Activated CD8-positive, alpha-beta memory T cell treated with anti-CD3 and anti-CD28 coated beads for 48 hours (primary cell): ENCODE measurements at places on chromosomes 11 and 22.

DNA sequence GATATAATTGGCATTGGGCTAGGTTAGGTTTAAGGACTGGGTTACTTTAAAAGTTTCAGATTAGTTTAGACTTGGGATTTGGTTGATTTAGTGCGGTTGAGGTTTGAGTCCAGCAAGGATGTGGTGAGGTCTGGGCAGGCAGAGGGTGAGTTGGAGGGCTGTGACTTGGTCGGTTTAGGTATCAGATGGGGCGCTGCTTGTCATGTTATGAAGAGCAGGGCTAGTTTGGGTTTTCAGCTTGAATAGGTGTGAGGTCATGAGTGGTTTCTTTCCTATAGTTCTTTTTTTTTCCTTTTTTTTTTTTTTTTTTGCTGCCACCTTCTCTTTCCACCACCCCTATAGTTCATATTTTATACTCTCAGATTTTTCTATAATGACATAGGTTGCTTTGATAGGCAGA, 4.8 kb downstream of the CLCF1 start:
- DNase-seq = no peak

DNA sequence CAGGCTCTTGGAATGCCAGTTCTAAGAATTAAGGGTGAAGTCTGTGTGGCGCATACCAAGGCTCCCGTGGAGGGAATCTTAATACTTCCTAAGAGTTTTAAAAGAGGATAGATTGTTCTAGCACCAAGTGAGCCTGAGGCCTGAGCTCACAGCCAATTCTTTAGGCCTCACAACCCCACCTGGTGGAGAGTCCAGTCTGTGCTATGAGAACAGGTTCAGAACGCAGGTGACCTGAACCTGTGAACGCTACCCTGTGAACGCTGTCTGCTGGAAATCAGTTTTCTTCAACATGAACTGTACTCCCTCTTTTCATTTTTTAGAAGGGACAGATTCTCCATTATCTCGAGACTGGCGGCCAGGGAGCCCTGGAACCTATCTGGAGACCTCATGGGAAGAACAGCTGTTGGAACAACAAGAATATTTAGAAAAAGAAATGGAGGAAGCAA, 43.2 kb upstream of the DLAT start:
- DNase-seq = no peak

- DNase-seq = no peak
Measured at GRCh38 chr11:12092714-12093113, 17.7 kb upstream of the MICAL2 start.

DNA sequence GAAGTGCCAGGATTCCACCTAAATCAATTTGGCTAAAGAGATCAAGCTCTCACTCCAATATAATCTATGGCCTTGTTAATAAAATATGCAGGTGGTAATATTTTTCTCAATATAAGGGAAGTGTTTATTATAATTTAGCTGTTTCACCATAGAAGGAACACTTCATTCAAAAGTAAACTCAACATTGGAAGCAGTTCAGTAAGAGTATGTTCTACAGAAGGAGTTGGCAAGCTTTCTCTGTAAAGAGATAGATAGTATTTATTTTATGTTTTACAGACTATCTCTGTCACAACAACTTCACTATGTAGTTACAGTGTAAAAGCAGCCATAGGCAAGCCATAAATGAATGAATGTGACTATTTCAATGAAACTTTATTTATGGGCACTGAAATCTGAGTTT, 313.6 kb upstream of the ANO3 start:
- no peak for DNase-seq

DNA sequence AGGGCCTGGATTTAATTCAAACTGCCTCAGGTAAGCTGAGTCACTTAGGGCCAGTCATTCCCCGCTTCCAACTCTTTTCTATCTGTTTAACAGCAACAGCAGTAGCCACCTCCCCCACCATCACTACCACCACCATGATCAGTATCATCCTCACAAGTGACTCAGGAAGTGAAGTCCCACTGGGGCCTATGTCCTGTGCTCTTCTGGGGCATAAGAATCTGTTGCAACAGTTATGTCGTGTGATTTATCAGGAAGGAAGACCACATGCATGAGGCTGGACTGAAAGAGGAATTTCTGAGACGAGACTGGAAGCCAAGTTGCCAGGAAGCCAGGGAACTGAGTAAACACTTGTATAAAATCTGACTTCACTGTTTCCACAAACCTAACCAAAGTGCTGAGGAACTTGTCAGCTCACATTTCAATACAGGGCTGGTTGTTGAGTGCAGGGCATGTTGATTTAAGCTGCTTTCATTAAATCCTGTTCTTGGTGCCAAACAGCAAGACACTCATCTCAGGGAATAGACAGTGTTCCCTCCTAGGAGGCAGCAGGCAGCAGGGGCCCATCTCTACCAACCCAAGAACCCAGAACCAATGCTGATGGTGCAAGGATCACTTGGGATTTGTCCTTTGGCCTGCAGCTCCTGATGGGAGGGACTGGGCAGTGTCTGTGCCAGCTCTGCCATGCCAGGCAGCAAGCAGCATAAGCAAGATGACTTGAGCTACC, 226.7 kb upstream of the NARS2 start:
- DNase-seq = no peak

- no peak for DNase-seq
Measured at GRCh38 chr22:32376681-32377080, 19.0 kb downstream of the RFPL3 start.

- DNase-seq = no peak
Measured at GRCh38 chr11:117045956-117046355, 52.3 kb downstream of the SIK3 start.

DNA sequence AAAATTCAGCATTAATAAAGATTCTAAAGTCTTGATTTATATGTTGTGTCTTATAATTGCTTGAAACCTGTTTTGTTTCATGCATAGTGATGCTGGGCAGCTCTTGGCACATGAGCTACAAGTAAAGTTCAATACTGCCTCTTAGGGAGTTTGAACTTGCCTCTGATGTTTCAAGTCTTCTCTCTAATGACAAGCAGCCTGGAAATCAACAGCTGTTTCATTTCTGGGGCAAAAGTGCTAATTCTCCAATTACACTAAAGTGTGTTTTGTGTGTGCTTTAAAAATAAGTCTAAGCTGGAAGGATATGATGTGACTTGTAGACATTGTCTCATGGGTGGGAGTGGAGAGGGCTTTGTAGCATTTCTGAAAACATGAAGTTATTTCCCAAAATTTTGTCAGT, 23.7 kb upstream of the SESN3 start:
- no peak for DNase-seq

GRCh38 chr11:116179401-116179800, 593.4 kb downstream of the BUD13 start:
- no peak for DNase-seq

- DNase-seq = no peak
Measured at GRCh38 chr22:29102300-29102699, 29.5 kb downstream of the KREMEN1 start.

DNA sequence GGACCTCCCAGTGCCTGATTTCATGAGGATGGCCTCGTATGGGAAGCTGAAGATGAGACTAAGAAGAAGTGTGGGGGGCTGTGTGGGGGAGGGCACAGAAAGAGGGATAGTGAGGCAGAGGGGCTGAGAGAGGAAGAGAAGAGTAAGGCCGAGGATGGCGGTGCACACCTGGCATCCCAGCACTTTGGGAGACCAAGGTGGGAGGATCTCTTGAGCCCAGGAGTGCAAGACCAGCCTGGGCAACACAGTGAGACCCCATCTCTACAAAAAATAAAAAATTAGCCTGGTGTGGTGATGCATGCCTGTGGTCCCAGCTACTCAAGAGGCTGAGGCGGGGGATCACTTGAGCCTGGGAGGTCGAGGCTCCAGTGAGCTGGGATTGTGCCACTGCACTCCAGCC, 13.5 kb upstream of the EHD1 start:
- no peak for DNase-seq

DNA sequence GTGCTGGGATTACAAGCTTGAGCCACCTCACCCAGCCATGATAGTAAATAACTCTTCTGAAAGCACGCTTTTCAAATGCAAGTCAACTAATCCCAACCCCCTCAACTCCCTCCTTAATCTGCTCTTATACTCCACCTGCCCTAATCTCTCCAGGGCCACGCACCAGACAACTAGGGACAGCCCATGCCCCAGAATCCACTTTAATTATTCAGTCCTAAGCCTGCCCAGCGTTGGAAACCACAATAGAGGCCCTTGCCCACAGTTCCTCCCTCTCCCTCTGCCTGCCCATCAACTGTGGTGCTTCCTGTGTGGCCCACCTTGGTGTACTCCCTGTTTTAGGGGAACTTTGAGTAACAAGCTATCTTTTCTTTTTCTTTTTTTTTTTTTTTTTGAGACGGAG, 2.7 kb upstream of the VPREB3 start:
- no peak for DNase-seq

GRCh38 chr11:64788321-64789215, 10.2 kb upstream of the SF1 start:
- no peak for DNase-seq

- no peak for DNase-seq
Measured at GRCh38 chr11:85724748-85725465, 38.9 kb upstream of the CCDC89 start.

GRCh38 chr11:124896821-124897391, 759 bp downstream of the ROBO4 start:
- DNase-seq = no peak

- DNase-seq = no peak
Measured at GRCh38 chr22:35407362-35407761, 7.4 kb downstream of the MCM5 start.

GRCh38 chr11:68331338-68331947, 19.1 kb downstream of the LRP5 start:
- DNase-seq = no peak

DNA sequence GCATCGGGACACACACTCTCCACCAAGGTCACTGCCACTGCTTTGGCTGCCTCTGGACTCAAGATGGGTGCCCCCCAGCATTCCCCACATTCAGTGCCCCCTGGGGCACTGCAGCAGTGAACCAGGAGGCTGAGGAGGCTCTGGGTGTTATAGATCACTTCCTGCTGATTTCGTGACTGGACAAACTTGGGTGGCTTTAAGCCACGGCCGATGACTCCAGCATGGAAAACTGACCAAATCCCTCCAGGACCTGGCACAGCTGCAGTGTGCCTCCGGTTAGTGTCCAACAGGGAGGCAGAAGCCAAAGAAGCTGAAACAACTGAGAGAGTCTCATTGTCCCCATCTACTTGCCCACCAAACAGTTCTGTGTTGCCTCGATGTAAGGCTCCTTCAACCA, 1.2 kb upstream of the GANAB start:
- DNase-seq = no peak

GRCh38 chr11:28383456-28383855, 275.3 kb downstream of the METTL15 start:
- no peak for DNase-seq

DNA sequence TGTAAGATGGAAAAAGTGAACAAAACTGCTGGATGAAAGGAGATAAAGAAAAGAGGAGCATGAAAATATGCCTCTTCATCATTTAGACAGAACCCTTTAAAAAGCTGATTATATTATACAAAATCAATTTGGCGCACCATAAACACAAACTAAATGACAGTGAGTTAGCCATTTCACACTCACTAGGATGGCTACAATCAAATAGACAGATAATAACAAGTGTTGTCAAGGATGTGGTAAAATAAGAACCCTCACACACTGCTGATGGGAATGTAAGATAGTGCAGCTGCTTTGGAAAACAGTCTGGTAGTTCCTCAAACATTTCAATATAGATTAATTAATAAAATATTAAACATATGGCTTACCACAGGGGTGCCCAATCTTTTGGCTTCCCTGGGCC, 99.7 kb downstream of the CWF19L2 start:
- no peak for DNase-seq

GRCh38 chr22:46958658-46959057, 196.2 kb downstream of the TBC1D22A start:
- no peak for DNase-seq

GRCh38 chr11:70544774-70545609, 146.7 kb downstream of the CTTN start:
- no peak for DNase-seq

GRCh38 chr11:35662649-35663407, at the start of gene TRIM44:
TSS of gene TRIM44 (plus strand) at chr11:35662775. CDS start at chr11:35663112, 337 bp downstream.
- DNase-seq = peak; percentile 59

DNA sequence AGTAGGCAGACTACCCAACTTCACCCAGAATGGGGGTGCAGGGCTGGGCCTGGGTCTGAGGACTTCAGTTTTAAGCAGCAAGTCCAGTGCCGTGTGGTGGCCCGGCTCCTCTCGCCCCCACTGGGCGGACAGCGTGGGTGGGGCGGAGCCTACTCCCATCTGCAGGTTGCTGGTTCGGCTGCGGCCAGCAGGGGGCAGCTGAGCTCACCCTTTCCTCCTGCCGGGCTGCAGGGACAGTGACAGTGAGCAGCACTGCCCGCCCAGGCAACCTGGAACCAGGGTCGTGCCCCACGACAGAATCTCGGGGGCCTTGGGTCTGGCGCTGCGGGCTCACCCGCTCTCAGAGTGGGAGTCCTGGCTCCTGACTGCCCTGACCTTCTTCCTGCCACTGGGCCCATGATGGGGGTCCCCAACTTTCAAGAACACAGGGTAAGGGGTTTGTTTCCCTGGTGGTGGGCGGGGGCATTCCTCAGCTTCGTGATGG, 6.2 kb upstream of the NEAT1 start:
- peak; percentile 87 for DNase-seq

GRCh38 chr22:41966607-41967240, 2.5 kb upstream of the SEPTIN3 start:
- no peak for DNase-seq

- DNase-seq = no peak
Measured at GRCh38 chr11:116558504-116559211, 214.1 kb downstream of the BUD13 start.

DNA sequence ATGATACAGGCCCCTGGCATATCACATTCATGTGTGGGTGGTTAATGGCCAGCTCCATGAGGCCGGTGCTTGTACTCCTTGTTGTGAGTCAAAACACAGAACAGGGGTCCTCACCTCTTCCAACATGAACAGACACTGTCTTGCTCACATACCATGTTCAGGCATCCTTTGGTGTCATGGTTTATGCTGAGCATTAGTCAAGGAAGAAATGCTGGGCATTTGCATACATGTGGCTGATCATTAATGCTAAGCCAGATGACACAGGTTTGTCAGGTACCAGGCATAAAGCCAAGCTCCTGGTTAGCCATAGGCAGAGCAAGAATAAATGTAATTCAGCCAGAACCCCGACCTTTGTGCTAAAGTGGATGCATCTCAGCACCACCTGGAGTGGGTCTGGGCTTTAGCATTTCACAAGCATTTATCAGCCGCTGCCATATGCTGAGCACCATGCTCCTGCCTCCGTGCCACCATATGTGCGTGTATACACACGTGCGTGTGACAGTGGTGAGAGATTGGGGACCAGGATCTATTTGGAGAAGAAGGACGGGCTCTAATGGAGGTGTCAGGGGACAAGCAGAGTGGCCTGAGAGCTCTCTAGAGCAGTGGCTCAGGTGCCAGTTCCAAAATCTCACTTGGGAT, 55.0 kb downstream of the MICAL2 start:
- DNase-seq = no peak
